ENCODE measurements at places on chromosomes 13 and 19.

DNA sequence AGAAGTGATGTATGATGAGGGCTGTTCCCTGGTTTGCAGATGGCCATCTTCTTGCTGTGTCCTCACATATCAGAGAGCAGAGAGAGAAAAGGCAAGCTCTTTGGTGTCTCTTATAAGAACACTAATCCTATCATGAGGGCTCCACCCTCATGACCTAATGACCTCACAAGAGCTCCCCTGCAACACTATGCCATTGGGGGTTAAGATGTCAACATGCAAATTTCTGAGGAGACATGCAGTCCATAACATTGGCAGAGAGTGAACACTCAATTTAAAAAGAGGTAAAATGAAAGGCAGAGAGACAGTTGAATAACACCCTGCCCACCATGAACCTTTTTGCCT, 10.9 kb downstream of the FAM187B start:
- no peak for DNase-seq
- peaks cover 34% of the 10 kb centered on the region for H3K4me1 ChIP-seq
- no peak overlapping the region for H3K27ac ChIP-seq
- H3K27me3 ChIP-seq: no peaks in the 10 kb centered on the region

DNA sequence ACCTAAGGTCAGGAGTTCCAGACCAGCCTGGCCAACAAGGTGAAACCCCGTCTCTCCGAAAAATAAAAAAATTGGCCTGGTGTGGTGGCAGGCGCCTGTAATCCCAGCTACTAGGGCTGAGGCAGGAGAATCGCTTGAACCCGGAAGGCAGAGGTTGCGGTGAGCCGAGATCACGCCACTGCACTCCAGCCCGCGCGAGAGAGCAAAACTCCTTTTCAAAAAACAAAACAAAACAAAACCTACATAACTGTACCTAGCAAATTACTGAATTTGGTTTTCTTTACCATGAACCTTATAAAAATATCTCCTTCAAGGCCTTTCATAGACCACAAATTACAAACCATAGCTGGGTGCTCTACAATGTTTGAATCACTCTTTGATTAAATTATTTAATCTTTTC, 760 bp downstream of the ZNF91 start:
- peaks cover 10% of the 10 kb centered on the region for H3K4me1 ChIP-seq
- peak overlapping the region; percentile 88 for H3K4me3 ChIP-seq
- H3K27me3 ChIP-seq: no peaks in the 10 kb centered on the region
- H3K36me3 ChIP-seq: peaks cover 43% of the 10 kb centered on the region
- peak overlapping the region; percentile 83 for H3K27ac ChIP-seq

- H3K4me3 ChIP-seq: no peak overlapping the region
- no peak overlapping the region for H3K27ac ChIP-seq
- H3K4me1 ChIP-seq: no peaks in the 10 kb centered on the region
- no peaks in the 10 kb centered on the region for H3K36me3 ChIP-seq
- DNase-seq: no peak
Measured at GRCh38 chr19:30745476-30745985, 373.3 kb downstream of the ZNF536 start.

- no peaks in the 10 kb centered on the region for H3K36me3 ChIP-seq
- H3K27ac ChIP-seq: no peak overlapping the region
- no peak overlapping the region for H3K4me3 ChIP-seq
- no peaks in the 10 kb centered on the region for H3K4me1 ChIP-seq
- H3K27me3 ChIP-seq: peaks cover 21% of the 10 kb centered on the region
Measured at GRCh38 chr19:2636897-2637683, 65.4 kb downstream of the GNG7 start.

GRCh38 chr19:5666921-5667610, 13.2 kb downstream of the MICOS13 start:
- no peaks in the 10 kb centered on the region for H3K36me3 ChIP-seq
- DNase-seq: no peak
- no peak overlapping the region for H3K27ac ChIP-seq
- no peaks in the 10 kb centered on the region for H3K4me1 ChIP-seq
- H3K4me3 ChIP-seq: no peak overlapping the region

- no peaks in the 10 kb centered on the region for H3K36me3 ChIP-seq
- H3K27me3 ChIP-seq: no peaks in the 10 kb centered on the region
- H3K4me1 ChIP-seq: no peaks in the 10 kb centered on the region
- no peak for DNase-seq
- no peak overlapping the region for H3K27ac ChIP-seq
Measured at GRCh38 chr13:90315061-90315460, 1032.4 kb upstream of the MIR17HG start.

DNA sequence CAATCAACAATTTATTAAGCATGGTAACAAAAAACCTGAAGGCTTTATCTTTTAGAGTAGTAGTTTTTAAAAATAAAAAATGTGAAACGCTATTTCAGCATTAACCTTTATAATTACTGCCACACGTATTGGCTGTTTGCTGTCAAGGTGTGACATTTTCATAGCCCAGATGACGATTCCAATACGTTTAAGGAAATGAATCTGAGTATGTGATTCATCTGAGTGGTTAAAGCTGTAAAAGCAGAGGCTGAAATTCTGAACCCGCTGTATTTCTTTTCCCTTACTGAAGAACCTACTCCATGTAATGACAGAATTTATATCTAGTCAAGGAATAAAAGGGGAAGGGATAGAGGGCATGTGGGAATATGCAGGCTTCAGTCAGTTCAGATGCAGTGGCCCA, 166.0 kb downstream of the LMO7 start:
- no peak overlapping the region for H3K27ac ChIP-seq
- H3K4me1 ChIP-seq: peaks cover 13% of the 10 kb centered on the region
- no peak for DNase-seq

DNA sequence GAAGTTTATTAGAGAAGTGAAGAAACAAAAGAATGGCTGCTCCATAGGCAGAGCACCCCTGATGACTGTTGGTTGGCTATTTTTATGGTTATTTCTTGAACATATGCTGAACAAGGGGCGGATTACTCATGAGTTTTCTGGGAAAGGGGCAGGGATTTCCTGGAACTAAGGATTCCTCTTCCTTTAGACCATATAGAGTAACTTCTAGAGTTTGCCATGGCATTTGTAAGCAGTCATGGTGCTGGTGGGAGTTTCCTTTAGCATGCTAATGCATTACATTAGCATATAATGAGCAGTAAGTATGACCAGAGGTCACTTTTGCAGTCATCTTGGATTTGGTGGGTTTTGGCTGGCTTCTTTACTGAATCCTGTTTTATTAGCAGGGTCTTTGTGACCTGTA, 38.7 kb upstream of the PCDH8 start:
- no peak overlapping the region for H3K27ac ChIP-seq
- no peak overlapping the region for H3K4me3 ChIP-seq
- no peaks in the 10 kb centered on the region for H3K4me1 ChIP-seq

DNA sequence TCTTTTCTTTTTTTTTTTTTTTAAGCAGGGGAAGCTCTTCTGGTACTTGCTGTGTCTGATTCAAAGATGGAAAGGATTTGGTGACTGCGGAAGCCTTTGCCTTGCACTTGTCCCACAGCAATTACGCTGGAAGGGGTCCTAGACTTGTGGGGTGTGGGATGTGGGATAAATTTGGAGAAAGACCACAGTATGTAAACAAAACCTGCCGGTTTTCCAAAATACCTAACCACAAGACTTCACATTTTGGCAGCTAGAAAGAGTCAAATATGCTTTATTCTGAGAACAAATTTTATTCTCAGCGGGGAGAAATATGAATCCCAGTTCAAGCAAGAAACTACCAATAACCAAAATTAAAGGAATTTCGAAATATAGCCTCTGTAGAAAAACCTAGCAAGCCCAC, 176.5 kb downstream of the SPRY2 start:
- no peak for DNase-seq
- H3K27ac ChIP-seq: no peak overlapping the region
- no peaks in the 10 kb centered on the region for H3K4me1 ChIP-seq
- H3K4me3 ChIP-seq: no peak overlapping the region

- DNase-seq: no peak
- H3K4me3 ChIP-seq: no peak overlapping the region
- H3K4me1 ChIP-seq: no peaks in the 10 kb centered on the region
- H3K27ac ChIP-seq: no peak overlapping the region
- peaks cover 6% of the 10 kb centered on the region for H3K36me3 ChIP-seq
Measured at GRCh38 chr13:98556968-98557631, 19.8 kb downstream of the STK24 start.

- H3K36me3 ChIP-seq: no peaks in the 10 kb centered on the region
- peaks cover 18% of the 10 kb centered on the region for H3K4me1 ChIP-seq
- no peak for DNase-seq
- no peak overlapping the region for H3K4me3 ChIP-seq
- H3K27ac ChIP-seq: no peak overlapping the region
Measured at GRCh38 chr13:24675806-24676570, 4.2 kb upstream of the ATP12A start.

DNA sequence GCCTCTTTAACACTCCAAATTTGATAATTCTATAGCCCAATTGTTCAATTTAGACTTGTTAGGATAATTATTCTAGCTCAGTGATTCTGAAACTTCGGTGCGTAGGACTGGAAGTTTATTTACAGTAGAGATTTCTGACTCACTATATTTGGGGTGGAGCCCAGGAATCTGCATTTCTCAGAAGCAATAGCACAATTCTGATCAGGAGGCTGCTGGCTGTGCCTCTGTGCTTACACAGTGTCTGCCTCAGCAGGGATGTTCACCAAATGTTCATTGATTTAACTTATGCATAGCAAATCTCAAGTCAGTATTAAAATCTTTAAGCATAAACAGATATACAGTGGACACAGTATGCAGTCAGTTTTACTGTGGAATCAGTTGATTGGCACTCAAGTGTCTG, 45.8 kb downstream of the ATP8A2 start:
- H3K4me3 ChIP-seq: no peak overlapping the region
- no peaks in the 10 kb centered on the region for H3K36me3 ChIP-seq
- no peaks in the 10 kb centered on the region for H3K4me1 ChIP-seq
- H3K27me3 ChIP-seq: peaks cover 69% of the 10 kb centered on the region
- DNase-seq: no peak

DNA sequence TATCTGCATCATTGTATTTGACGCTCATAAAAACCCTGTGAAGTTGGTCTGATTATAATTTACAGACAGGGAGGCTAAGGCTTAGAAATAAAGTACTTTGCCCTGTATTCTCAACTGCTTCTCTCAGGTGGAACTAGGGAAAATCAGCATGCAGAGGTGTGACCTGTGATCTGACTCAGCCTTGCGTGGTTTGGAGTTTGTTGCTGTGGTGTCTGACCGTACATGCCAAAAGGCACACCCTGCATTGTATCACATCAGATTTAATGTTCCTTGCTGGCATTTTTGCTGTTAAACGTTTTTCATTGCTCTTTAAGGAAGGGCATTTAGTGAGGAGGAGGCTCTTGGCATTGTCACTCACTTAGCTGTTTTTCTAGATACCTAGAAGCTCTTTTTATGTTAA, 58.8 kb upstream of the C1QTNF9B start:
- H3K27ac ChIP-seq: 0 out of 2 replicates have a peak overlapping the region, but pooled peaks have one; percentile 14
- no peaks in the 10 kb centered on the region for H3K27me3 ChIP-seq
- DNase-seq: peak; percentile 57

- no peak overlapping the region for H3K27ac ChIP-seq
- peaks cover 14% of the 10 kb centered on the region for H3K4me1 ChIP-seq
- no peaks in the 10 kb centered on the region for H3K27me3 ChIP-seq
- no peak overlapping the region for H3K4me3 ChIP-seq
- DNase-seq: no peak
Measured at GRCh38 chr19:42322305-42322704, 3.1 kb upstream of the MEGF8 start.

- H3K27ac ChIP-seq: no peak overlapping the region
- no peak overlapping the region for H3K4me3 ChIP-seq
- DNase-seq: no peak
- H3K4me1 ChIP-seq: peaks cover 9% of the 10 kb centered on the region
Measured at GRCh38 chr13:23561261-23561660, 9.0 kb upstream of the TNFRSF19 start.

GRCh38 chr19:42301646-42302203, at the start of gene PRR19:
PRR19 (plus strand) TSS chr19:42302132; CDS start chr19:42309585, 7,453 bp downstream.
- no peak within 1 kb of the TSS for H3K27ac ChIP-seq
- no peaks in the 10 kb centered on the region for H3K36me3 ChIP-seq
- peaks cover 7% of the 10 kb centered on the region for H3K4me1 ChIP-seq
- DNase-seq: no peak
- H3K4me3 ChIP-seq: peak within 1 kb of the TSS; percentile 78
- no peaks in the 10 kb centered on the region for H3K27me3 ChIP-seq

- no peaks in the 10 kb centered on the region for H3K36me3 ChIP-seq
- H3K27ac ChIP-seq: no peak overlapping the region
- H3K27me3 ChIP-seq: no peaks in the 10 kb centered on the region
Measured at GRCh38 chr19:46620716-46621115, 4.2 kb downstream of the PTGIR start.

DNA sequence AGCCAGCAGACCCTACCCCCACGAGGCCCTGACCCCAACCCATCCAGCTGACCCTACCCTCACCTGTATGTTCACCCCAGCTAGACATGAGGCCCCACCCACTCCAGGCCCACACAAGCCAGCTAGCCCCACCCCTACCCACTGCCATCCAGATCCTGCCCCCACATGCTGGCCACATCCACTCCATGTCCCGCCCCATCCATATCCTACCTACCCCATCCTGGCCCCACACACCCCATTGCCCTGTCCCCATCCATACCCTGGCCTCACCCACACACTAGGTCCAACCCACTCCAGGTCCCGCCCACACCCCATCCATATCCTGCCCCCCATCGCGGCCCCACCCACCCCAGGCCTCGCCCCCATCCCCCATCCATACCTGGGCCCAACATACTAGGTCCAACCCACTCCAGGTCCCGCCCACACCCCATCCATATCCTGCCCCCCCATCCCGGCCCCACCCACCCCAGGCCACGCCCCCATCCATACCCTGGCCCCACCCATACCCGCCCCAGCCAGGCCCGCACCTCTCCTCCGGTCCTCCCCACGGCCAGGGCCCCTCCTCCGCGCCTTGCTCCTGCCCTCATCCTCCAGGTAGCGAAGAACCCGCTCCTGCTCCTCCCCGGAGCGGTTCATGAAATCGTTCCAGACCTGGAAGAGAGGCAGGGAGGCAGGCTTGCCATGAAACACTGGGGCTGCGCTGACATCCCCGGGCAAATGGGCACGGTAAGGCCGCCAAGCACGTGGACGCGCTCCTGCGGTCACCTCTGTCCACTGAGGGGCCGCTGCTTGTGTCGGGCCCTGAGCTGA, 7.2 kb downstream of the RNU6-9 start:
- H3K4me3 ChIP-seq: no peak overlapping the region
- H3K27ac ChIP-seq: no peak overlapping the region
- no peaks in the 10 kb centered on the region for H3K27me3 ChIP-seq
- H3K36me3 ChIP-seq: no peaks in the 10 kb centered on the region

GRCh38 chr13:48505597-48506091, 27.2 kb downstream of the RCBTB2 start:
- peaks cover 7% of the 10 kb centered on the region for H3K4me1 ChIP-seq
- H3K36me3 ChIP-seq: no peaks in the 10 kb centered on the region
- no peak overlapping the region for H3K27ac ChIP-seq
- no peak for DNase-seq
- H3K4me3 ChIP-seq: no peak overlapping the region
- no peaks in the 10 kb centered on the region for H3K27me3 ChIP-seq

GRCh38 chr13:20188667-20189553, 3.8 kb downstream of the GJB2 start:
- peaks cover 11% of the 10 kb centered on the region for H3K36me3 ChIP-seq
- no peak for DNase-seq
- H3K4me3 ChIP-seq: no peak overlapping the region
- H3K4me1 ChIP-seq: peaks cover 19% of the 10 kb centered on the region

All from PC-9 (cell line).